ENCODE measurements at places on chromosomes 7 and 10.
A peak's percentile ranks its signal among the peaks of the same experiment; 100 is the strongest.

DNA sequence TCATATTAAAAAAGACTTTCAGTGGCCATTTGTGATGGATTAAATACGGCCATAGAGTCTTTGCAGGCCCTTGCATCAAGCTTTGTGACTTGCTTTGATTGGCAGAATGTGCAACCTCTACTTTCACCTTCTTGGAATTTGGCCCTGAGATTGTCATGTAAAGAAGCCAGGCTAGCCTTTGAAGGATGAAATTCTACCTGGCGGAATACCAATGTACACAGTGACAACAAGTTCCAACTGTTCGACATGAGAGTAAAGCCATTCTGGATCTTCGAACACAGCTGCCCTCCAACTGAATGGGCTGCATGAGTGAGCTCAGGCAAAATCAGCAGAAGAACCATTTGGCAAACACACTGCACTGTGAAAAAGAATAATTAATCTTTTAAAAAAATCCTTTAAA, 321.3 kb downstream of the PHF14 start:
- no peak for DNase-seq

DNA sequence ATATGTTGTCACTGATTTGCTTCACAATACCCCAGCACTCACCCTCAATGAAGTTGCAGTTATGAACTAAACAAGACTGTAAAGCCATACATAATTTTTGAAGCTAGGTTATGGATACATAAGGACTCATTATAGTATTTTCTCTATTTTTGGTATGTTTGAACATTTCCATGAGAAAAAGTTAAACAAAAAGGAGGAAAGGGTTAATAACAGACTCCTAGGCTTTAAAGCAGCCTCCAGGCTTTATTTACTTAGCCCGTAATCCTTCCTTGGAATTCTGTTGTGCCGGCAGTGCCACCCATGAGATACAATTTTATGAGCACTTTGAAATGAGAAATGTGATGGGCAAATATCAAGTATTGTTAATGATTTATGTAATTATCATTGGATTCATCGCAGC, 2.1 kb upstream of the DENND11 start:
- no peak for DNase-seq

GRCh38 chr10:75402486-75403143, 1.1 kb upstream of the ZNF503 start:
- peak; percentile 80 for DNase-seq

- DNase-seq: no peak
Observed at GRCh38 chr7:40726559-40726958, 591.8 kb downstream of the SUGCT start.

- DNase-seq: no peak
Observed at GRCh38 chr10:31604096-31604495, 285.1 kb downstream of the ZEB1 start.

GRCh38 chr7:10537764-10538163, 435.9 kb upstream of the PHF14 start:
- DNase-seq: no peak

GRCh38 chr7:55794527-55794926, 68.0 kb downstream of the SEPTIN14 start:
- peak; percentile 7 for DNase-seq

- no peak for DNase-seq
Observed at GRCh38 chr10:92829042-92829785, 19.1 kb upstream of the EXOC6 start.

GRCh38 chr7:112462236-112462635, 12.0 kb downstream of the IFRD1 start:
- peak; percentile 63 for DNase-seq

- no peak for DNase-seq
Observed at GRCh38 chr7:43078794-43079193, 33.7 kb upstream of the HECW1 start.

GRCh38 chr10:23448802-23449570, 10.1 kb downstream of the OTUD1 start:
- DNase-seq: no peak

- no peak for DNase-seq
Observed at GRCh38 chr7:147535701-147536111, 1054.9 kb upstream of the C7orf33 start.

GRCh38 chr7:128265156-128265905, 24.3 kb downstream of the LEP start:
- no peak for DNase-seq

DNA sequence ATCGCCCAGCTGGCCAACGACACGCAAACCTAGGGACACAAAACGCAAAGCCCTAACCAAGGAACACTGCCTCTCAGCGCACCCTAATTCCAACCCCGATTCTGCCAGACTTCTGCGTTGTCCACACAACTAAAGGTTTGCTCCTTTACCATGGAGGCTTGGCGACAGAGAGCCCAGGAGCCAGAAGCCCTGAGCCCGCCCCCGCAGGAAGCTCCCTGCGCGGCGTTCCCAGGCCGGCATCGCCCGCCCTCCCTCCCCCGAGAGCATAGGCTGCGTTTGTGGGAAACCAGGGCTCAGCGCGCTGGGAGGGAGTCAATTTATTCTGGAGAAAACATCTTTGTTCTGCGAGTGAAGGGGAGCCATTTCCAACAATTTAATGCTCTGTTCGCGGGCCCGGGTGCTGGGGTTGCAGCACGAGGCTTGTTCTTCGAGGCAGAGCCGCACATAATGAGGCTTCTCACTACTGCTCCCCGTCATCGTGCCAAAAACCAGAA, 103.9 kb downstream of the GRID1 start:
- no peak for DNase-seq

DNA sequence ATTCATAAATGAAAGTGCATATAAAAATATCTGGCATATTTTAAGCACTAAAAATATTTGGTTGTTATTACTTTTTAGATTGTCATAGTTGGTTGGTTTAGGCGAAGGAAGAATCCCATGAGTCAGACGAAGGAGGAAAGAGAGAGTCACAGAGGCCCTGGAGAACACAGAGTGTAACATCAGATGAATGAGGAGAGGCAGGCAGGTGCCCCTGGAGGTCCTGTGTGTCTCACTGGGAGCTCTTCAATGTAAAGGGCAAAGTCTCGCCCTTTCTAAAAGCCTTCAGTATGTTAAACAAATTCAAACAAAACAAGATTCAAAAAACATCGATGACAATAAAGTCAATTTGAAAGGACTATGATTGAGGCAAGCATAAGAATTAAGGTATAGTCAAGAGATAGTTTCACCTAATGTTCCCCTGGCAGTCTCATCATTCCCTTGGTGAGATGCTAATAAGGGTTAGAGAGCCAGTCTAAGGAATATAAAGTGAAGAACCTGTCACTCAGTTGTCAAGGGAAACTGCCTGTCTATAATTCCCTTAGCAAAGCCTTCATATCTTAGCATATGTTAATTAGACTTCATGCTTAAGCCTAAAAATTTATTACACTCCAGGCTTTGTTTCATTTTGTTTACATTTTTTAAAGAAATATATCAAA, 194.3 kb downstream of the TPK1 start:
- no peak for DNase-seq

- DNase-seq: no peak
Observed at GRCh38 chr10:23192712-23193434, 761 bp downstream of the PTF1A start.

DNA sequence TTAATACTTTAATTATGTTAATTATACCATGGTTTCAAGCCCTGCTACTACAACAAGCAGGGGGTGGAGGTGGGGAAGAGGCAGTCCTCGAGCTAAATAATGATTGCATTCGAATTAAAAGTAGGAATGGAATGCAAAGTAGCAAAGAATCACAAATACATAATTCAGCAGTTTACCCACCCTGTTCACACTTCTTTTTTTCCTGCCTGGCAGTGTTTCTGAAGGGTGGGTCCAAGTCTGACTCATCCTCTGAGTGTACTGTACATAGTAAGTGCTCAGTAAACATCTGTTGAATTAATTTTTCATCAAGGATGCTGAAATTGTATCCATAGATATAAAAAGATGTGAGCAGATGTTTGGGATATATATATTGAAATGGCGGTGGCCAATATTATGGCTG, 778.8 kb downstream of the LRMDA start:
- DNase-seq: no peak

- DNase-seq: no peak
Observed at GRCh38 chr7:87797395-87797794, 78.8 kb downstream of the SLC25A40 start.

DNA sequence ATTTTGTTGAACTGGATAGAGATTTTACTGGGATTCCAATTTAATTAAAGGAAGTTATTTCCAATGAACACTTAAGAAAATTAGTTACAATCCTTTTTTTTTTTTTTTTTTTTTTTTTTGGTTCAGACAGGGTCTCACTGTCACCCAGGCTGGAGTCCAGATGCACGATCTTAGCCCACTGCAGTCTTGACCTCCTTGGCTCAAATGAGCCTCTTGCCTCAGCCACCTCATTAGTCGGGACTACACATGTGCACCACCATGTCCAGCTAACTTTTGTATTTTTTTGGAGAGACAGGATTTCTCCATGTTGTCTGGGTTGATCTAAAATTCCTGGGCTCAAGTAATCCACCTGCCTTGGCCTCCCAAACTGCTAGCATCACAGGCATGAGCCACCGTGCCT, 2.5 kb upstream of the ARL5B start:
- no peak for DNase-seq

GRCh38 chr7:134203186-134203889, 76.2 kb downstream of the LRGUK start:
- no peak for DNase-seq

GRCh38 chr10:72034040-72034499, 54.3 kb downstream of the SPOCK2 start:
- DNase-seq: no peak

- DNase-seq: no peak
Observed at GRCh38 chr7:128178611-128179010, 62.5 kb upstream of the LEP start.

DNA sequence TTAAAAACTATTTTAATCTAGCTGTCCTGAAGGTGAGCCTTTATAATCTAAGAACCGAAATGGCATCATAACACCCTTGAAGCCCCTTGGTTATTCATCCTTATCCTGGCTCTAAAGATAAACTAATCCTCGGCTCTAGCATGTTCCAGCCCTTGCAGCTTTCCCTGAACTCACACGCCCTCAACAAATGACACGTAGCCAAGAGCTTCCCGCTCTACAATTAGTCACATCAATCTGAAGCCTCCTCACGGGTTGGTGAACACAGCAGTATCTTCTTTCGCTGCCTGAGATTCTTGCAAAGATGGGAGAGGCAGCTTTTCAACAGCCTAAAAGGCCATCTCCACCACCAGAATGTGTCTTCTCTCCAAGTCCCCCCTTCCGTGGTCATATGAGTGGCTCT, 4.1 kb downstream of the FRMD4A start:
- DNase-seq: no peak

DNA sequence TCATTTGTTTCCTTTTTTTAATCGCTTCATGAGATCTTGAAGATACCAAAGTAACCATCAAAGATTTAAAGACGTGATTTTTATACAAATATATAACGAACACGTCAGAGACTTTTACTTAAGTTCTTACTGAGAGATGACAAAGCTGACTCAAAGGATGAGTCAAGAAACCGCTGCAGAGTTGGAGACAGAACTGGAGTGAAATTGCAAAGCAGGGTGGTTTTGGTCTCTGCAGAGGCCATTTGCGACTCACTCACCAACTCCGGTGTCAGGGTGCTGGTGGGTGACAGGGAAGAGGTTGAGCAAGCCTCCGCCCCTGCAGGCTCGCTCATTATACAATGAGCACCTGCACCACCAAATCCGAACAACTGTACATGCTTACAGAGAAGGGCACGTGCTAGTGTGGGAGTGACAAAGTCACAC, 75.2 kb downstream of the DNAJB6 start:
- DNase-seq: no peak

- DNase-seq: no peak
Observed at GRCh38 chr7:12729112-12729511, 41.7 kb downstream of the ARL4A start.

GRCh38 chr7:36199329-36199728, 46.3 kb downstream of the EEPD1 start:
- DNase-seq: no peak

DNA sequence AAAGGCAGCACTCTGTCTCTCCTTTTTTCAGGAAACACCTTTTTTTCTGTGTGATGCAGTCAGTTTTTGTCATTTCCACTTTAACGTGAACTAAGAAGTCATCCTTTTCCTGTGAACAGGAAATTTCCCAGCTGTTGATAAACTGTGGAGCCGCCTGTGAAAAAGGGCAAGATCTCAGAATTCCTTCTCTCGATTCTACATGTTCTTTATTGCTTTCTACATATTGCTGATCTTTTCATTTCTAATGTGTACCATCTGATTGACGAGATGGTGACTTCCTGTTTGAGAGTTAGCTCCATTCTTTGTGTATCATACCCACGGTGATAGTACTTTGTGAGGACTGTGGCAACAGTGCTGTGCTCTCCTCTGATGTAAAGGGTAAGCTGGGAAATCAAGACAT, 50.4 kb downstream of the ADD3 start:
- no peak for DNase-seq

DNA sequence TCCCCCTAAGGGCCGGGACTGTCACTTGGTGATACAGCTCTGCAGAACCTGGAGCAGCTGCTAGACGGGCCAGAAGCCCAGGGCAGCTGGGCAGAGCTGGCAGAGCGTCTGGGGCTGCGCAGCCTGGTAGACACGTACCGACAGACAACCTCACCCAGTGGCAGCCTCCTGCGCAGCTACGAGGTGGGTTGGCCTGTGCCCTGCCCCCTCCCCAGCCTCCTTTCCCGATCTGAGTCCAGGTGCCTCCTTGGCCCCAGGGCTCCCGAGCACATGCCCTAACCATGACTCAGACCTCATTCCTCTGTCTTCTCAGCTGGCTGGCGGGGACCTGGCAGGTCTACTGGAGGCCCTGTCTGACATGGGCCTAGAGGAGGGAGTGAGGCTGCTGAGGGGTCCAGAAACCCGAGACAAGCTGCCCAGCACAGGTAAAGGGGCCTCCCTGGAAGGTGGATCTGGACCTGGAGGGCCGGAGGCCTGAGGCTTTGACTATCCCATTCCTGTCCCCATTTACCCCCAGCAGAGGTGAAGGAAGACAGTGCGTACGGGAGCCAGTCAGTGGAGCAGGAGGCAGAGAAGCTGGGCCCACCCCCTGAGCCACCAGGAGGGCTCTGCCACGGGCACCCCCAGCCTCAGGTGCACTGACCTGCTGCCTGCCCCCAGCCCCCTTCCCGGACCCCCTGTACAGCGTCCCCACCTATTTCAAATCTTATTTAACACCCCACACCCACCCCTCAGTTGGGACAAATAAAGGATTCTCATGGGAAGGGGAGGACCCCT, 6.4 kb downstream of the NFKB2 start:
- DNase-seq: peak; percentile 77

DNA sequence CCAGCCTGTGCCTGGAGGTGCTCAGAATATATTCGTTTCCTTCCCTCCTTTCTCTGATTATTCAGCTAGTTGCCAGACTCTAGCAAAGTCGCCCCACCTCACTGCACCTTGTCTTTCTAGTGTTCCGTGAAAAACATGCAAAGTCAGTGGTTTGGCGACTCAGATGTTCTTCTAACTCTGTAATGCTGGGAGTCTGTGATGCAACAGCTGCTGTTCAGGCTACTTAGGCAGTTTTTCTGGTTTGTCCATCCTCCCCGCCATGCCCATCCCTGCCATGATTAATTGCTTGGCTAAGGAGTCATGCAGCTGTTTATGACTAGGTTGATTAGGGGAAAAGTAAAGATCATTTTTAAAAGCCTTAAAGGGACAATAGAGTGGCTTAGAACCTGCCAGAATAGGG, 99.4 kb downstream of the MTPN start:
- peak; percentile 22 for DNase-seq

Measured in A549 (cell line).